NCI-H524 (cell line): ENCODE measurements at places on chromosomes 4 and X.

GRCh38 chrX:19886883-19887531, 393 bp downstream of the SH3KBP1 start:
- no peak for DNase-seq

DNA sequence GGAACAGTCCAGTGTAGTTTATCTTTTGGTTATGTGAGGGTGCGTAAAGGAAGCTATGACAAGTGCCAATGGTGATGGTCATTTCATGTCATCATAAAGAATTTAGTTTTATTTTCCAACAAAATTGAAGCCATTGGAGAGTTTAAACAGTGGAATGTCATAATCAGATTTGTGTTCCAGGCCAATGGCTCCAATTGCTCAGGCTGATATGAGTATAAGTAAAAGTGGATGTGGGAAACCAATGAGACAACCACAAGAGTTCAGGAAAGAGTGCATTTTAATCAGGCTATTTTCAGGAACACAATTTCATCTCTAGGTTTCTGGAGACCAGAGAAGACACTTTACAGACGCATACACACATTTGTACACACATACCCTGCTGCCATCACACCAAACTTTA, 20.7 kb downstream of the SPANXC start:
- DNase-seq = no peak

DNA sequence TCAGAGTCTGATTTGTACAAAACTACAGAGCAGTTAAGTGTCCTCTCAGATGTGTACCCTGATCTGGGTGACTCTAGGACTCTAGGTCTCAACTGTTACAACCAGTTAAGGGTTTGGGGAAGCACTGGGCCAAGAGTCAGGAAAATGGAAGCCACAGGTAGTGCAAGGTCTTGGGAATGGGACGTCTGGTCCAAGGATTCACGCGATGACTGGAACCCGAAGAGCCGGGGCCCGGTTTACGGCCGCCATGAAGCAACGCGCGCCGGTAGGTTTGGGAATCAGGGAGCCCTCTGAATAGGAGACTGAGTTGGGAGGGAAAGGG, 321 bp upstream of the HPRT1 start:
- DNase-seq = peak; percentile 67

- peak; percentile 41 for DNase-seq
Observed at GRCh38 chr4:144645631-144646522, at the start of gene HHIP. TSS of gene HHIP (plus strand) at chr4:144646156. CDS start at chr4:144646676, 520 bp downstream.

DNA sequence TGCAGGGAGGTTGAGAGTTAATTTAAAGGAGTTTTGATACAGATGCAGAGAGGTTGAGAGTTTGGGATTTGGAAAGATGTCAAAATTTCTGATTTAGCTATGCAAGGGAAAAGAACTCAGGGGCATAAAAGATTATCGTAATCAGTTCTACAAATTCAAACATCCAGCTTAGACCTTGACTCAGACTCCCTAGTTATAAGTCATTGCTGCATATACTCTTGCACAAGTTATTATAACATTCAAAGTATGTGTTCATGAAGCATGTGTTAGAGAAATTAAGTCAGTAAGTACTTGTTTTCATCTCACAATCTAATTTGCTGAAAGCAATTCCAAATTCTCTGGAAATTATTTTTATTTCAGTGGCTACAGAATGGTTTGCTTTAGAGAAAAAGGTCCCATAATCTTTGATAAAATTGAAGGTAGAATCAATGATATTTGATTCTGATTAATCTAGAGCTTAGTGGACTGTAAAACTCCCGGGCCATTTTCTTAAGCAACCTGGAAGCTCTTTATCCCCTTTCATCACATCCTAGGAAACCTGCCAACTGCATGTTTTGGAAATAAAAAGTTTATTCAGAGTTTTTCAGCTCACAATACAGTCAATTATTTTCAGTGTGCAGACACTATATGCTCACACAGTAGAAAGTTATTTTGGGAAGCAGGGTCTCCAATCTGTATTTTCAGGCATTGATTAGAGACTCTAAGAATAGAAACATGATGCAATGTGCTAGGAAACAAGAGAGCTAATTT, 132.9 kb upstream of the SPANXC start:
- no peak for DNase-seq

DNA sequence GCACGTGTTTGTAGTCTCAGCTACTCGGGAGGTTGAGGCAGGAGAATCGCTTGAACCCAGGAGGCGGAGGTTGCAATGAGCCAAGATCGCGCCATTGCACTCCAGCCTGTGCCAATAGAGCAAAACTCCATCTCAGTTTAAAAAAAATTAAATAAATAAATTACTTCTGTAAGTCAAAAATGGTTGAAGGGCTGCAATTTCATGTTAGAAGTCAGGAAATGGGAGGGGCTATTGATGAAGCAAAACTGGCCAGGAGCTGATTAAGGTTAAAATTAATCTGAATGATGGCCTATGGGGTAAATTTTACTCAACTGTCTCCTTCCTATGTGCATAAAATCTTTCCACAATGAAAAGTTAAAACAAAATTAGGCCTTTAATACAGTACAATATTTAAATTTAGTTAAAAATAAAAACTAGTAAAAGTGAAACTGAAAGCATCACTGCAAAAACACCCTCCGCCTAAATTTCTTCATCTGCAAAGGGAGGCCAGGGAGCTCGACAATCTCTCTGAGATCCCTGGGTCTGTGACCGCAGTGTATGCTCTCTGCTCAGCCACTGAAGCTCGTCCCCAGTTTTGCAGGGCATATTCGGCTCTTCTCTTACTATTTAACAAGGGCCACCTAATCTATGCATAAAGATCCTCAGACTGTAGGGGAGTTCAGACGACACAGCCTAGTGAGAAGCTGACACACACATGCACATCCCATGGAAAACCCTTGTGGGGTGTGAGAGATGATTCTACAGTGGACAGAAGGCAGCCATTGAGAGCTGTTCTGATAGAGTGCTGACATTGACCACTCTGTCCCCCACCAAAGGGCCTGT, 57.2 kb downstream of the IRF2 start:
- no peak for DNase-seq

DNA sequence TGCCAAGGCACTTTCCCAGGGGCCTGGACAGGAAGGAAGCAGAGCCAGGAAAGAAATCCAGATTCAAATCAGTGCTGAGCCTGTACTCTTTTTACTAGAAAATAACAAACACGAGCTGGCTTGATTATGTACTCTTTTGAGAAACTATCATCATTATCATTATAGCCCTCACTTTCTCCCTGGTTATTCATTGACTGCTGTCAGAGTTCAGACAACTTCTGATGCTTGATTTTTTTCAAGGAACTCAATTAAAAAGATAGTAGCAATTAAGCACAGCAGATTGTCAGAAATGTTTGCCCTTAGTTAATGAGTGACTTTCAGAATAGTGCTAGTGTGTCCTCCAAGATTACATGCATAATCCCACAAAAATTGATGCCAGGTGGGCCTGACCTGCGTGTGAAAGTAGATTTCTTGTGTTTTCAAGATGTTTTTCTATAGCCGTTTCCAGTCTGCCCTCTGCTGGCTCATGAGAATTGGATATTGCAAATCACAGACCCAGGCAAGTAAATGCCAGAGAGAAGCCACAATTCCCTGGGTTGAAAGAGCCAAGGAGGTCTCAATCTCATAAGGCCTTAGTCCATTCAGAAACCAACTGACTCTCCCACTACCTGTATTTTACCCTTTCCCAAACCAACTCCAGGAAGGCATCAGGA, 14.3 kb upstream of the PNPLA4 start:
- DNase-seq = peak; percentile 45

DNA sequence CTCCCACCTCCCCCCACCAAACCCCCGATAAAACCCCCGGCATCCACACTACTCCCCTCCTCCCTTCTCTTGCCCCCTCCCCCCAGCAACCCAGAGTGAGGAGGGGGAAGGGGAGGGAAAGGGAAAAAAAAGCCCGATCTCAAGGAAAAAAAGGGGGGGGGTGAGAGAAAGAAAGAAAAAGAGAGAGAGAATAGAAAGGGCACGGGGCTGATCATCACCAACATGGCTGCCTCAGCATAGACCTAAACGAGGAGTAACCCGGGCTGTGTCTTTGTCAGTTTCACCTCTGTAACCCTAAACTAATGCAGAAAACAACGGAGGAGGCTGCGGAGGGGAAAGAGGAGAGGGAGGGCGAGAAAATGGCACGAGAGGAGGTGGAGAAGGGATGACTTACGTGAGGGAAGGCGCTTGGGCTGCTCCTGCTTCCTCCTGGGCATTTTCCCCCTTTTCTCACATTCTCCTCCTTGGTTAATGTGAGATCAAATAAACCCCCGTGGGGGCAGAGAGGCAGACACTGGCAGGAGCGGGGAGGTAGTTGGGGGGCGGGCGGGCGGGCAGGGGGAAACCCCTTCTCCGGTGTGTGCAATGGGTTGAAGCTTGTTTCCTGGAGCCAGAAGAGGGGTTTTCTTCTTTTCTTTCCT, 532 bp downstream of the ZNF827 start:
- no peak for DNase-seq

DNA sequence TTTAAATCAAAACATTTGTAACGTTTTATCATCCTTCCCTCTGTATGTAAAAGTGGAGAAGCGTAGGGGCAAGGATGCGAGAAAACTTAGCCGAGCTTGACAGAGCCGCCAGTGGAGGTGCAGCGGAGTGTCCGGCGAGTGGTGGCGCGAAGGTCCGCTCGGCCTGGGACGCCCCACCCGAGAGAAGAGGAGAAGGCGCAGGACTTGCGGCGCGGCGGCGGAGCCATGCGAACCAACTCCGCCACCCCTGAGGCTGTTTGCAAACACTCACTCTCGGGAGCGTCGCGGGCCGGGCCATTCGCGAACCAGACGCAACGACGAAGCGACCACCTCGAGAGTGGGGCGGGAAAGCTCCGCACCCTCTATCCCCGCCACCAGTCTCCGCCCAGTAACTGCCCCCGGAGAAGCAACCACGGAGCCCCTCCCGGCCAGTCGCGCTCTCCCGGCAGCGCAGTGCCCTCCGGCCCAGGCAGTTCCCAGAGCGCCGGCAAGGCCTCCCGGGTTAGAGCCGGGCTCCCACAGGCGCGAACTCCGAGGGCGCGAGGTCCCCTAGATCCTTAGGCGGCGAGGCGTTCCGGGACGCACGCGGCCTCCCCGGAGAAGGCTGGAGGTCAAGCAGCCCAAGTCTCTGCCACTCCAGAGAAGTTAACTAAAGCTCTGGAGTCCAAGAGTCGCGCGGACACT, 2.3 kb upstream of the MAB21L2 start:
- DNase-seq = no peak

DNA sequence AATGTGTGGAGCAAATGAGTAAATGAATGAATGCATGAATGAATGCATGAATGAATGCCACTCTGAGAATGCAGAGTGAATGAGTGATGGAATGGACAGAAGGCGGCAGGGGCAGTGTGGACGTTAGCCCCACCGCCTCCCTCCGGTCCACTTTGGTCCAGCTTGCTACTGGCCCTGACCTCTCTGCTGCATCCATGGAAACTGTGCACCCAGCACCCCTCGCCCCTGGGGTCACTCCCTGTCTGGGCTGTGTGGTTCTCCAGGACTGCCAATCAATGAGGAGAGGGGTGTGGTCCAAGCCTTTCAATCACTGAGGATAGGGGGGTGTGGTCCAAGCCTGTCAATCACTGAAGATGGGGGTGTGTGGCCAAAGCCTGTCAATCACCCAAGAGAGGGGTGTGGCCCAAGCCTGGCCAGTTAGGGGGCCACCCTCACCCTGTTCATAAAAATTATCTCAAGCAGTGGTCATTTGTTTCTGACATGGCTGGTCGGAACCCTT, 39.2 kb upstream of the ASMTL start:
- DNase-seq = no peak

DNA sequence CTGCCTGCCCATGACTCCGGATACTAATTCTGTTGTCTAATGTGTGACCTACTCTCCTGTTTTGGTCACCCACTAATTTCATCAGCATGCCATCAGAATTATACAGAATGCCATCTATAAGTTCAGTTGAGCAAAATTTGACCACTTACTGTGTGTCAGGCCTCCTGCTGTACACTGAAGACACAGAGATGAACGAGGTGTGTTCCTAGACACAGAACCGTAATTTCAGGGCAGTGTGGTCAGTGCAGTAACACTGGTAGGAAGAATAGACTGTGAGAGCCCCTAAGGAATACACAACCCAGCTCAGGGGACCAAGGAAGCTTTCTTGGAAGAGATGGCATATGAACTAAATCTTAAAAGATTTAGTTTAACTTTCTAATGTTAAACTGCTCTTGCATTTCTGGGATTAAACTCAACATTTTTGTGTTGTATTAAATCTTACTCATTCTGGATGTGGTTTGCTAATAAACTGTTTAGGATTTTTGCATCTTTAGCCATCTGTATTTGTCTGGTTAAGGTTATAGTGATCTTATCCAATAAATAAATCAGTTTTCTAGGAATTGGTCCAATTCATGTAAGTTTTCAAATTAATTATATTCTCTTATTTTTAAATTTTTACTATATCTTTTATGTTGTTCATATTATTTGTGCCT, 34.3 kb downstream of the KANTR start:
- DNase-seq = no peak

- no peak for DNase-seq
Observed at GRCh38 chr4:140312100-140312499, 61.3 kb upstream of the SCOC start.

DNA sequence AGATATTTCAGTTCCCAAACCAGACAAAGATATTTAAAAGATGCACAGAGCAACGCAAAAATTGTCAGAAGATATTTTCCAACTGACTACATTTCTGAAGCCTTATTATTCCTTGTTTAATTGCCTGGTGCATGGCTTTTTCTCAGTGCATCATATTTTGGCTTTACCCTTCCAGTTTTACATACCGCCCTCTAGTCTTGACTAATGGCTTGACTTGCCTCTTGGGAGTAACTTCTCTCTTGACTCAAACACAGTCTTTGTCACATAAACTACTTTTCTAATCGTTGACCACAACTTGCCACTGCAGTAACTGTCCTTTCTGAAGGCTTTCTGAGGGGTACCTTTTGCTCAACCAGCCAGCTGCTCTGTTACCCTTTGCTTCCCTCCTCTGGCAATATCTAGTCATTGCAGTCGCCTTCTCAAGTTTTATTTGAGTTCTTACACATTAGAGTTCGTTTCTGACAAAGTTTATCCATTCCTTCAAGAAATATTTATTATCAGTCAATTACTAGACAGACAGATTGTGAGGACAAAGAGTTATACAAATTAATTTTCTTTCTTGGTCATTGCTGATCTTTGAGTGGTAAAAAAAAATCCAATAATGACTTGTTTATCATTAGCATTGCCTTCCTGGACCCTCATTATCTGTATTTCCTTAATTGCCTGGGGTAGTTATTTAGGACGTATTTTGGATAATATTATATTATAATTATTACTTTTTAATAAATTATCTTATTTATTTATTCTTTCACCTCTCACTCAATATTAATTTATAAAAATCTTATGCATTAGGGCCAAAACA, 506.9 kb upstream of the PCDH10 start:
- DNase-seq = peak; percentile 36

GRCh38 chrX:136880003-136880451, 498 bp downstream of the RBMX start:
- DNase-seq = no peak

- DNase-seq = no peak
Observed at GRCh38 chrX:69031971-69032391, 133.3 kb downstream of the PJA1 start.

- peak; percentile 33 for DNase-seq
Observed at GRCh38 chrX:136626237-136626636, 21.7 kb upstream of the CD40LG start.

- no peak for DNase-seq
Observed at GRCh38 chr4:129014566-129015509, 78.5 kb downstream of the SCLT1 start.
